ENCODE measurements at places on chromosomes 3 and 15. TPM values are rescaled to one million over a fixed set of nuclear protein-coding genes. Genes with fewer than 3 reads are reported as not detected.

SNX22 gene
- not detected for total RNA-seq

SOX2 gene
- not detected for total RNA-seq

CHRM5 gene
- total RNA-seq: not detected

MUC4 gene
- 0.26 TPM for total RNA-seq

CCDC12 gene
- total RNA-seq: 56.7 TPM

APEH gene
- total RNA-seq: 78.7 TPM

CHRFAM7A gene
- total RNA-seq: 4.5 TPM

RABL3 gene
- 22.1 TPM for total RNA-seq

AGBL1 gene
- total RNA-seq: 0.07 TPM

MORC1 gene
- not detected for total RNA-seq

LTK gene
- total RNA-seq: 0.55 TPM

ATP13A5 gene
- not detected for total RNA-seq

DYNLT2B gene
- 12.0 TPM for total RNA-seq

KLHL40 gene
- total RNA-seq: not detected

RGMA gene
- 34.1 TPM for total RNA-seq

INKA1 gene
- 3.8 TPM for total RNA-seq

CEP70 gene
- 121 TPM for total RNA-seq

CP gene
- total RNA-seq: 4.4 TPM

CBLB gene
- 48.5 TPM for total RNA-seq

ACTC1 gene
- total RNA-seq: 3.0 TPM

XIRP1 gene
- total RNA-seq: not detected

ERICH6 gene
- total RNA-seq: not detected

ITGB5 gene
- total RNA-seq: 106 TPM

CFAP91 gene
- total RNA-seq: 26.1 TPM

Data from uterus (tissue), 4 donors.